Cardiac ventricle fibroblast (primary cell): ENCODE measurements at places on chromosomes 1 and 21. TPM values are rescaled to one million over a fixed set of nuclear protein-coding genes. Genes with fewer than 3 reads are reported as not detected.

Gene TMEM81
- total RNA-seq = 0.50 and 0.88 TPM in 2 replicates

Gene GNAT2
- total RNA-seq = 0.68 TPM in 1 of 2 replicates, not detected in the other

Gene PGLYRP4
- total RNA-seq = not detected in 2 replicates

Gene MEX3A
- 0.62 and 3.9 TPM in 2 replicates for total RNA-seq

Gene NBPF14
- 9.0 and 10.1 TPM in 2 replicates for total RNA-seq

Gene C1orf87
- total RNA-seq = not detected in 2 replicates

Gene GBP4
- 0.94 and 6.9 TPM in 2 replicates for total RNA-seq

Gene PCSK9
- total RNA-seq = 0.29 and 0.31 TPM in 2 replicates
